A549 treated with AZD2906 at 1 μM for 4 hours (cell line): ENCODE measurements at places on chromosomes 1 and 21. TPM values are rescaled to one million over a fixed set of nuclear protein-coding genes. Genes with fewer than 3 reads are reported as not detected.

Gene B3GALT2
- not detected in 5 replicates for total RNA-seq

Gene ROR1
- 8.1 to 11.6 TPM (median 8.8 TPM) in 5 replicates for total RNA-seq

Gene ACOT11
- 2.3 to 2.6 TPM (median 2.5 TPM) in 5 replicates for total RNA-seq

Gene CHODL
- not detected in 5 replicates for total RNA-seq

Gene HES2
- total RNA-seq, result 3.1 to 6.0 TPM (median 4.8 TPM) in 5 replicates

Gene HUNK
- total RNA-seq, result 1.2 to 1.4 TPM (median 1.3 TPM) in 5 replicates

Gene PPFIA4
- 0.27 to 1.1 TPM (median 0.31 TPM) in 5 replicates for total RNA-seq

Gene NOS1AP
- 0.23 to 0.53 TPM (median 0.34 TPM) in 5 replicates for total RNA-seq

Gene TNFSF18
- total RNA-seq, result not detected in 5 replicates

Gene CLCN6
- total RNA-seq, result 5.3 to 5.7 TPM (median 5.5 TPM) in 5 replicates

Gene MTOR
- total RNA-seq, result 12.9 to 15.1 TPM (median 13.1 TPM) in 5 replicates

Gene LCE1D
- not detected in 5 replicates for total RNA-seq

Gene TMIGD3
- total RNA-seq, result 0.08 TPM in 1 of 5 replicates, not detected in the others

Gene CLDN17
- not detected in 5 replicates for total RNA-seq

Gene TSACC
- 2.0 to 2.7 TPM (median 2.0 TPM) in 5 replicates for total RNA-seq

Gene ACTL8
- 1.4 to 1.8 TPM (median 1.7 TPM) in 5 replicates for total RNA-seq

Gene S100A7
- total RNA-seq, result not detected in 5 replicates

Gene SLC5A9
- total RNA-seq, result 0.05 TPM in 1 of 5 replicates, not detected in the others

Gene NADK
- total RNA-seq, result 31.9 to 42.6 TPM (median 39.5 TPM) in 5 replicates

Gene TCHH
- total RNA-seq, result 0.23 to 0.28 TPM (median 0.25 TPM) in 5 replicates

Gene PDE4DIP
- total RNA-seq, result 5.4 to 6.6 TPM (median 6.2 TPM) in 5 replicates

Gene EDN2
- total RNA-seq, result 35.9 to 53.7 TPM (median 46.3 TPM) in 5 replicates

Gene AADACL4
- total RNA-seq, result not detected in 5 replicates

Gene S100A2
- total RNA-seq, result 18.7 to 33.7 TPM (median 27.4 TPM) in 5 replicates

Gene TXLNA
- total RNA-seq, result 24.3 to 31.2 TPM (median 24.9 TPM) in 5 replicates

Gene SYTL1
- total RNA-seq, result 0.26 to 0.63 TPM (median 0.41 TPM) in 5 replicates

Gene CAPN2
- 395 to 481 TPM (median 416 TPM) in 5 replicates for total RNA-seq

Gene SLC35E2B
- 10.6 to 13.0 TPM (median 12.7 TPM) in 5 replicates for total RNA-seq

Gene RWDD3
- total RNA-seq, result 9.4 to 11.2 TPM (median 9.9 TPM) in 5 replicates

Gene MMP23B
- total RNA-seq, result 0.29 to 0.84 TPM (median 0.60 TPM) in 5 replicates

Gene IL6R
- 22.3 to 28.8 TPM (median 23.7 TPM) in 5 replicates for total RNA-seq

Gene S100A14
- 0.23 to 0.66 TPM (median 0.46 TPM) in 5 replicates for total RNA-seq

Gene PPIAL4G
- total RNA-seq, result not detected in 5 replicates

Gene ADGRL4
- not detected in 5 replicates for total RNA-seq
